ENCODE measurements at places on chromosomes 1 and 21. TPM values are rescaled to one million over a fixed set of nuclear protein-coding genes. Genes with fewer than 3 reads are reported as not detected.

DNA sequence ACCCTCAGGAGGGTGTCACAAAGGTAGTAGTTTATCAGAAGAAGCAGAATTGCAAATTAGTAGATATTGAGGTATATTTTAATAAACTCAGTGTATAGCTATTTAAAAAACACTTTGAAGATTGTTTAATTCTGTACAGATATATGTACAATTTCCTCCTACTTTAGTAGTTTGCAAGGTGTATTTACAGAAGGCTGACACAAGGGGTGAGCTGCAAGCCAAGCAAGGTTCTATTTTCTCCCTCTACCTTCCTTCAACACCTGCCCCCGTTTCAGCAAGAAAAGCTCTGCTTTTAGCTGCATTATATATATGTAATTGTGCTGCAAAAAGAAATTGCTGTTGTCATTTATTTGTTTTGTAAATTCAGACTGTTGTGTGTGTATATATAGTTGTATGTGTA, 674.2 kb upstream of the PKN2 start:
- no peak for DNase-seq
- H3K27ac ChIP-seq, result no peak overlapping the region
- no peaks in the 10 kb centered on the region for H3K27me3 ChIP-seq
- no peaks in the 10 kb centered on the region for H3K4me1 ChIP-seq
- no peaks in the 10 kb centered on the region for H3K36me3 ChIP-seq
- no peak overlapping the region for H3K4me3 ChIP-seq

- H3K27me3 ChIP-seq, result no peaks in the 10 kb centered on the region
- H3K4me3 ChIP-seq, result peak overlapping the region; percentile 85
- H3K27ac ChIP-seq, result no peak overlapping the region
- peaks cover 7% of the 10 kb centered on the region for H3K36me3 ChIP-seq
These were observed 1.2 kb downstream of the LRIG2 start for GRCh38 chr1:113074237-113074636.

Gene CELA2A
- total RNA-seq, result not detected

DNA sequence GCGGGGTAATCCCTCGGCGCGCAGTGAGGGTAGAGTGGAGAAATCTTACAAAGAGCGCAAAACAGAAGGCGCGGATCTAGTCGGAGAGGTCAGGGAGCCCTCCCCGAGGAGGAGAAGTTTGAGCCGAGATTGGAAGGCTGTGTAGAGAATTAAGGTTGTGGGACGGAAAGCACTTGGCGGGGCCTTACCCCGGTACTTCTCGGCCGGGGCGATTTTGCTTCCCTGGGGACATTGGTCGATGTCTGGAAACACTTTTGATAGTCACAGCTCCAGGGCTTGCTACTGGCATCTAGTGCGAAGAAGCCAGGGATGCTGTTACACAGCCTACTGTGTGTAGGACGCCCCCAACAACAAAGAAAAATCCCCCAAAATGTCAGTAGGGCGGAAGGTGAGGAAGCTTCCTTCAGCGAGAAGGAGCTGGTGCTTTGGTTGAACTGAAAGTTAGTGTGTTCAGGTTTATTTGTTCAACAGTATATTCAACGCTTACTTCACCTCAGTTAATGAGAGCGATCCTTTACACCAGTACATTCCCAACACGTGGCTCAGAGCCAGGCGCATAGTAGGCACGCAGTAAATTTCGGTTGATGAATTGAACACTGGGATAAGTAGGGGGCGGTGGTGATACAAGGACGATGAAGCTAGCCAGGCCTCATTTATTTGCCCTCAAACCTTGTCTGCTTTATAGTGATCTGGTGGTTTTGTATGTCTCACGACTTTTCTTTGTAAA, 807 bp downstream of the CEP85 start:
- H3K36me3 ChIP-seq, result no peaks in the 10 kb centered on the region
- H3K4me3 ChIP-seq, result peak overlapping the region; percentile 86
- peaks cover 4% of the 10 kb centered on the region for H3K4me1 ChIP-seq
- H3K27me3 ChIP-seq, result no peaks in the 10 kb centered on the region
- peak; percentile 5 for DNase-seq

Gene PADI2
- total RNA-seq, result not detected

- H3K27me3 ChIP-seq, result no peaks in the 10 kb centered on the region
- H3K36me3 ChIP-seq, result no peaks in the 10 kb centered on the region
- no peak overlapping the region for H3K4me3 ChIP-seq
These were observed 34.5 kb upstream of the SLC5A9 start for GRCh38 chr1:48187969-48188563.

GRCh38 chr1:14659913-14660312, 61.4 kb downstream of the KAZN start:
- no peak for DNase-seq
- H3K27me3 ChIP-seq, result peaks cover 2% of the 10 kb centered on the region
- H3K4me3 ChIP-seq, result no peak overlapping the region
- no peak overlapping the region for H3K27ac ChIP-seq

DNA sequence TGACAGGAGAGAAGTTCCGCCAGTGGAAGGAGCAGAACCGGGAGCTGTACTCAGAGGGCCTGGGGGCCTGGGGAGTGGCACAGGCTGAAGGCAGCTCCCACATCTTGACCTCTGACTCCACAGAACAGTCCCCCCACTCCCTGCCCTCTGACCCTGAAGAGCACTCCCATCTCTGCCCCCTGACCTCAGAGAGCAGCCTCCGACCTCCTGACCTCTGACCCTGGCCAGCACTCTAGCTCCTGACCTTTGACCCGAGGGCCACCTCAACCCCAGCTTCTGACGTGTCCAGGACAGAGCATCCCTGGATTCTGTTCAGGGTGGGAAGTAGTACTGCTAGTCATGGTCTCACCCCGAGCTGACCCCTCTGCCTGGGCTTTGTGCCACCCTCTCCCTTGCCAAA, 1.1 kb upstream of the CATSPER4 start:
- H3K27me3 ChIP-seq, result peaks cover 16% of the 10 kb centered on the region
- H3K4me3 ChIP-seq, result no peak overlapping the region
- no peak for DNase-seq
- no peak overlapping the region for H3K27ac ChIP-seq
- H3K4me1 ChIP-seq, result no peaks in the 10 kb centered on the region
- H3K36me3 ChIP-seq, result no peaks in the 10 kb centered on the region

Gene OLFML2B
- total RNA-seq, result 0.56 TPM

GRCh38 chr1:188043536-188044245, 1214.9 kb downstream of the PLA2G4A start:
- H3K27me3 ChIP-seq, result no peaks in the 10 kb centered on the region
- no peak overlapping the region for H3K27ac ChIP-seq
- H3K36me3 ChIP-seq, result no peaks in the 10 kb centered on the region
- H3K4me1 ChIP-seq, result no peaks in the 10 kb centered on the region

DNA sequence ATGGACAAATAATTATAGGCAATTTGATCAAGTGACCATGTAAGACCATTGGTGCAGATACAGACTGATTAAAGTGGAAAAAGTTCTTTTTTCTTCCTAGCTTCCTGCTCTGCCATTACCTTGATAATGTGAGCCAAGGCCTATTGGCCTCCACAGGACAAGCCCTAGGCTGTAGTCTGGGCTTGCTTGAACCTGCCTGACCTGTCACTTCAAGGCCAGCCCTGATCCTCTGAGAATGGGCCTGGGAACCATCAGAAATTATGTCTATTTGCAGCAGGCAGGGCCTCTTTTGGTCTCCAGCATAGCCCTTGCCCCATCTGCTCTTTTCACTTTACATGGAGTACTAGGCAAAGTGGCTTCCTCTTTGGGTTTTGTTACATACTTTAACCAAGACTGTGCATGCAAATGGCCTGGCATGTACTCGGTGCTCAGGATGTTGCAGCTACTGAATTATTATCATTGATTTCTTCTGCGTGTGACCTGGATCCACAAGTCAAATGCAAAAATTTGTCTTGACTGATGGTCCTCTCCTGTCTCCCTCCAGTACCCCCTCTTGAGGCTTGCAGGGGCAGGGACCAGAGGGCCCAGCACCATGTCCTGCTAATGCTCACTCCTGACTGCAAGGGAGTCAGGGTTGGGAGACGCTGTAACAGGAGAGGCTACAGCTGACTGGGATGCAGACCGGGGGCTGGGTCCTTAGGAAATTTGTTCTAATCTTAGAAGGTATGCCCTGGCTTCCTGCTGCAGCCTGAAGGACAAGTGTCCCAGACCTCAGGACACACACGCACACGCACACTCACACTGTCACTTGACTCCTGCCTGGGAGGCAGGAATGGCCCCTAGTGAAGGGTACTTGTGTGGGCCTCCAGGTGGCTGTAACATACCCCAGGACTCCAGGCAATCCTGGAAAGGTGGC, 39.4 kb downstream of the RCSD1 start:
- no peaks in the 10 kb centered on the region for H3K36me3 ChIP-seq
- peaks cover 13% of the 10 kb centered on the region for H3K27me3 ChIP-seq
- no peak for DNase-seq
- H3K27ac ChIP-seq, result no peak overlapping the region
- H3K4me1 ChIP-seq, result no peaks in the 10 kb centered on the region
- no peak overlapping the region for H3K4me3 ChIP-seq

DNA sequence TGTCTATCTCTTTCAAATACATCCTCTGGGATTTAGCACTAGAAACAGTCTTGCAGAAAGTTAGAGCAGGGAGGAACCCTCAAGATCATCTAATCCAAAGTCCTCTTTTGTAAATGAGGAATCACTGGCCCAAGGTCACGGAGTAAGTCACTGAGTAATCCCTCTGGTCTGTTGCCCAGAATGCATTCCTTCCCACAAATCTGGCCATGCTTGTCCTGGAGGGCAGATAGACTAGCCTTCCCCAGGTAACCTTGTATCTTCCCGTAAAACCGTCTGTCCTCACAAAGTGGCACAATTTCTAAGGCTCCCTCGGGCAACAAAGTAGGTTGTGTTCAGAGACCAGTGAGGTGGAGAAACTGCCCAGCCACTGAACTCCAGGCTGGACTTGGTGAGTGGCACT, 46.2 kb downstream of the DDR2 start:
- H3K4me3 ChIP-seq, result no peak overlapping the region
- H3K27ac ChIP-seq, result peak overlapping the region; percentile 58
- peaks cover 10% of the 10 kb centered on the region for H3K36me3 ChIP-seq
- H3K4me1 ChIP-seq, result peaks cover 20% of the 10 kb centered on the region

GRCh38 chr1:22670352-22670975, 17.4 kb downstream of the C1QB start:
- H3K27me3 ChIP-seq, result peaks cover 69% of the 10 kb centered on the region
- no peaks in the 10 kb centered on the region for H3K4me1 ChIP-seq
- no peak for DNase-seq
- no peaks in the 10 kb centered on the region for H3K36me3 ChIP-seq
- H3K4me3 ChIP-seq, result no peak overlapping the region
- H3K27ac ChIP-seq, result no peak overlapping the region

Gene AGPAT3
- total RNA-seq, result 24.2 TPM

GRCh38 chr1:174005032-174005431, 17.1 kb downstream of the RC3H1 start:
- no peaks in the 10 kb centered on the region for H3K27me3 ChIP-seq
- peaks cover 17% of the 10 kb centered on the region for H3K4me1 ChIP-seq
- 0 out of 2 replicates have a peak, but pooled peaks cover 2% of the 10 kb centered on the region for H3K36me3 ChIP-seq

- H3K36me3 ChIP-seq, result no peaks in the 10 kb centered on the region
- no peak overlapping the region for H3K4me3 ChIP-seq
- H3K27ac ChIP-seq, result no peak overlapping the region
- no peaks in the 10 kb centered on the region for H3K4me1 ChIP-seq
- H3K27me3 ChIP-seq, result no peaks in the 10 kb centered on the region
- DNase-seq, result no peak
These were observed 90.1 kb upstream of the ACTRT2 start for GRCh38 chr1:2930913-2931723.

Gene ZYG11A
- total RNA-seq, result 2.0 TPM

DNA sequence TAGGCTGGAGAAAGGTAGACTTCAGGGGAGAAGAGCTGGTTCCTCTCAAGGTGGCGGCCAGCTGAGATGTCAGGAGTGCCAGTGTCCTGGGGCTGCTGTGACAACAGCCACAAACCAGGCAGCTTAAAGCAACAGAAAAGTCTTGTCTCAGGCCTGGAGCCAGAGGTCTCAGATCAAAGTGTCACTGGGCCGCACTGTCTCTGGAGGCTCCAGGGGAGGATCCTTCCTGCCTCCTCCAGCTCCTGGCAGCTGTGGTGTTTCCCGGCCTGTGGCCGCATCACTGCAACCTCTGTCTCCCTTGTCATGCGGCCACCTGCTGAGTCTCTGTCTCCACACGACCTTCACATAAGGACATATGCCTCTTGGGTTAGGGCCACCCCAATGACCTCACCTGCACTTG, 24.4 kb upstream of the TSPEAR start:
- H3K4me3 ChIP-seq, result no peak overlapping the region
- no peak overlapping the region for H3K27ac ChIP-seq
- DNase-seq, result no peak

DNA sequence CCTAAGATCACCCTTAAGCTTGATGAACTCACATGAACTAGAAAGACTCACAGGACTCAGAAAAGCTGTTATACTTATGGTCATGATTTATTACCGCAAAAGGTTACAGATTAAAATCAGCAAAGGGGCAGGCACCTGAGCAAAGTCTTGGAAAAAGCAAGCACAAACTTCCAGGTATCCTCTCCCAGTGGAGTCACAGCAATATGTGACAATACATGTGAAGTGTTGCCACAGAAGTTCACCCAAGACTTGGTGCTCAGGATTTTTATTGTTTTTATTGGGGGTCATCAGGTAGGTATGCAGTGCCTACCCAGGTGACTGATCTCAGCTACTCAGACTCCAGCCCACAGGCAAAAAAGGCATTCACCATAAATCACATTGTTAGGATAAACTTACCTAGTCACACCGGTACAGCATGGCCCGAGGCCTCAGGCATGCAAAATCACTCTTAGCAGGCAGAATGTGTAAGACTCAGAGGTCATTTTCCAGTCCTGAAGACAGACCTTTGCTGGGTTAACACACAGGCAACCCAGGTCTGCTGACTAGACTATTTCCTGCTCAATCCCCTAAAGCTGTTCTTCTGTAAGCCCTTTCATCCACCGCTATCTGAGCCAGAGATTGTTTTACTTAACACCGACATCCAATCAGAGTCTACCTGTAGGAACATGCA, 55.6 kb downstream of the SSX2IP start:
- H3K27me3 ChIP-seq, result no peaks in the 10 kb centered on the region
- H3K36me3 ChIP-seq, result no peaks in the 10 kb centered on the region
- H3K4me3 ChIP-seq, result no peak overlapping the region
- H3K27ac ChIP-seq, result no peak overlapping the region

Gene C1orf141
- total RNA-seq, result not detected

DNA sequence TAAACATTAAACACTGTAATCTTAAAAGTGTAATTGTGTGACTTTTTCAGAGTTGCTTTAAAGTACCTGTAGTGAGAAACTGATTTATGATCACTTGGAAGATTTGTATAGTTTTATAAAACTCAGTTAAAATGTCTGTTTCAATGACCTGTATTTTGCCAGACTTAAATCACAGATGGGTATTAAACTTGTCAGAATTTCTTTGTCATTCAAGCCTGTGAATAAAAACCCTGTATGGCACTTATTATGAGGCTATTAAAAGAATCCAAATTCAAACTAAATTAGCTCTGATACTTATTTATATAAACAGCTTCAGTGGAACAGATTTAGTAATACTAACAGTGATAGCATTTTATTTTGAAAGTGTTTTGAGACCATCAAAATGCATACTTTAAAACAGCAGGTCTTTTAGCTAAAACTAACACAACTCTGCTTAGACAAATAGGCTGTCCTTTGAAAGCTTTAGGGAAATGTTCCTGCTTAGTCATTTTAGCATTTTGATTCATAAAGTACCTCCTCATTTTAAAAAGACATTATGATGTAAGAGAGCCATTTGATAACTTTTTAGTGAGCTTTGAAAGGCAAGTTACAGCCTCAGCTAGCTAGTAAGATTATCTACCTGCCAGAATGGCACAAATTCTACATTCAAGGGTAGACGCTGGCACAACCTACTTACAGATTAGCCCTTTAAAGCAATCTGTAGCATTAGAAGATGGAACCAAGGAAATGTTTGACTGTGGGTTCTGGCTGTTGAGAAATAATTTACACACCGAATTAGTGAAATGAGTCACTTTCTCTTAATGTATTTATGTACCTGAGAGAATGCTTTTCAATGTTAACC, 9.4 kb downstream of the SOD1 start:
- H3K36me3 ChIP-seq, result peaks cover 29% of the 10 kb centered on the region
- no peaks in the 10 kb centered on the region for H3K27me3 ChIP-seq
- no peak for DNase-seq
- H3K27ac ChIP-seq, result no peak overlapping the region
- H3K4me3 ChIP-seq, result no peak overlapping the region
- peaks cover 5% of the 10 kb centered on the region for H3K4me1 ChIP-seq

Measured in IMR-90 (cell line).